ENCODE measurements at places on chromosomes 11 and 22.

- DNase-seq: peak; percentile 70
Observed at GRCh38 chr11:107590460-107591377, at the start of gene ELMOD1. TSS of gene ELMOD1 (plus strand) at chr11:107591147. CDS start at chr11:107618190, 27,043 bp downstream.

GRCh38 chr11:8806974-8807373 is 104.0 kb upstream of the AKIP1 start:
- no peak for DNase-seq

GRCh38 chr11:11979488-11980117 is 28.8 kb downstream of the DKK3 start:
- peak; percentile 56 for DNase-seq

GRCh38 chr22:50732681-50733080 is 5.3 kb upstream of the ACR start:
- DNase-seq: peak; percentile 4

DNA sequence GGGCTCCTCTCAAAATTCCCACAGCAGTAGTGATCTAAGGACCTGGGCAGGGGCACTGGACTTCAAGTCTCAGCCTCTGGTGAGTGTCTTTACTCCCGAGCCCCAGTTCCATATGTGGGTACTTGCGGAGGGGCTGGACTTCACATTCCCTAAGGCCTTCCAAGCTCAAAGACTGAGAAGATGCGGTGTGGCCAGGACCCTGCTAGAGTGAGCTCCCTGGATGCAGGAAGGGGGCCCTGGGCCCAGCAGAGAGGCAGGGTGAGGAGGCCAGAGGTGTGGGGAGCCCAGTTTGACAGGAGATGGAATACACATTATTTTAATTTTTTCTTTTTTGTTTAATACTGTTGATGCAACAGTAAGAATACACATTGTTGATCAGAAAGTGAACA is 83.7 kb downstream of the IGLL1 start:
- DNase-seq: no peak

DNA sequence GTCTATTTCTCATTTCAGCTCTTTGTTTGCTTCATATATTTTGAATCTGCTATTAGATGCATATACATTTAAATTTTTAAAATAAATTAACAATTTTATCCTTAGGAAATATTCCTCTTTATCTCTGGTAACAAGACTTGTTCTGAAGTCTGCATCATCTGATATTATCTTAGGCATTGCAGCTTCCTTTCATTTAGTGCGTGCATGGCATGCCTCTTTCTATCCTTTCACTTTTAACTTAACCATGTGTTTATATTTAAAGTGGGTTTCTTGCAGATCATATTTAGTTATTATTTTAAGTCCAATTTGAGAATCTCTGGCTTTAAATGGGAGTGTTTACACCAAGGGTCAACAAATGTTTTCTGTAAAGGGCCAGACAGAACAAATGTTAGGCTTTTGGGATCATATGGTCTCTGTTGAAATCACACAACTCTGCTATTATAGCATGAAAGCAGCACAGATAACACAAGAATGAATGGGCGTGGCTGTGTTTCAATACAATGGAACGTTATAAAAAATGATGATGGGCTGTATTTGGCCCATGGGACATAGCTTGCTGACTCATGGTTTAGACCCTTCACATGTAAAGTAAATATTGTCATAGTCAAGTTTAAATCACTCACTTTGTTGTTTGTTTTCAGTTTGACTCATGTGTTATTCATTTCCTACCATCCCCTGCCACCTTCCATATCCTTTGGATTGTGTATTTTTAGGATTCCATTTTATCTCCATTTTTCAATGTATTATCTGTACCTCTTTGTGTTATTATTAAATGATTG is 83.9 kb upstream of the SNX19 start:
- no peak for DNase-seq

- DNase-seq: no peak
Observed at GRCh38 chr11:105783216-105783615, 173.3 kb downstream of the GRIA4 start.
